A172 (cell line): ENCODE measurements at places on chromosomes 11 and 22. TPM values are rescaled to one million over a fixed set of nuclear protein-coding genes. Genes with fewer than 3 reads are reported as not detected.
A peak's percentile ranks its signal among the peaks of the same experiment; 100 is the strongest.

The CD3E gene
- total RNA-seq = not detected in 2 replicates

The GLB1L3 gene
- total RNA-seq = not detected in 2 replicates

The RBMXL2 gene
- total RNA-seq = not detected in 2 replicates

The PLEKHA7 gene
- total RNA-seq = 1.3 and 3.8 TPM in 2 replicates

The TRPC6 gene
- total RNA-seq = not detected in 2 replicates

DNA sequence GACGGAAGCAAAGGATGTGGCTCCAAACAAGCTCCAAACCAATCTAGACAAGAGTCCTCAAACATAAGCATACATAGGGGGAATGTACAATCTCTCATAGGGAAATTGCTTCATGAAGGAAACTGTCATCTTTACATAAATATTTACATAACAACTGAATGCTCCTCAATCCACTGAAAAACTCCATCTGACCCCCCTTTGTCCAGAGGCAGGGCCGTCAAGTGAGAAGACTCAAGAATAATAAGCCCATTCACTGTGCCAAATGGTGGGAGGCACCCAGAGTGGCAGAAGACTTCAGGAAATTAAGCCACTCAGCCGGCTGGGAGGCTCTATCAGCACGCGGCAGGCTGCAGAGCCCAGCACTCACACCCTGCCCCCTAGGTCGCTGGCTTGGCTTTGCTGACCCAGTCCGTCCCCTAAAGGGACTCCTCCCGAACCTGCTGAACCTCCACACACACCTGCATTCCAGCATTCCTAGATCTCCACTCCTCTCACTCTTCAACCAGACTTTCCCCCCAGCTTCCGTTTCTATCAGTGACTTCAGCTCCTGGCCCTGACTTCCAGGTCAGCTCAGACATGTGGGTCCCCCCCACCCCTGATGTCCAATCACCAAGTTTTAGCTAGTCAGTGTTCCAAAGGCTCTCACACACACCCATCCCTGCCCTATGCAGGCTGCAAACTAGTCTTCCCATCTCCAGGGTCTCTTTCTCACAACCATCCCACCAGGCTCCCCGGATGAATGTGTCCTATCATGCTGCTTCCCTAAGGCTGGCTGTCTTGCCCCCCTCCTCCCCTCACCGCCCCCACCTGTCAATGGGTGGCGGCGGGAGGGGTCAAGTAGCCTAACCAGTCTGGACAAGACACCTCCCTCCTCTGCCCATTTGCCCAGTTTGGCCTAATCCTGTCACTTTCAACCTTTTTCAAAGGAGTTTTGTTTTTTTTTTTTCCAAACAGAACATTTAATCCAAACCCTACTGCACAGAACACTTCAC, 11.3 kb downstream of the VPS37C start:
- DNase-seq = no peak

- DNase-seq = no peak
These were observed 169.8 kb downstream of the SPON1 start for GRCh38 chr11:14132312-14132711.

- no peak for DNase-seq
These were observed 21.5 kb upstream of the TXNRD2 start for GRCh38 chr22:19962909-19963806.

- DNase-seq = no peak
These were observed 354.8 kb downstream of the TENM4 start for GRCh38 chr11:79086056-79086455.

DNA sequence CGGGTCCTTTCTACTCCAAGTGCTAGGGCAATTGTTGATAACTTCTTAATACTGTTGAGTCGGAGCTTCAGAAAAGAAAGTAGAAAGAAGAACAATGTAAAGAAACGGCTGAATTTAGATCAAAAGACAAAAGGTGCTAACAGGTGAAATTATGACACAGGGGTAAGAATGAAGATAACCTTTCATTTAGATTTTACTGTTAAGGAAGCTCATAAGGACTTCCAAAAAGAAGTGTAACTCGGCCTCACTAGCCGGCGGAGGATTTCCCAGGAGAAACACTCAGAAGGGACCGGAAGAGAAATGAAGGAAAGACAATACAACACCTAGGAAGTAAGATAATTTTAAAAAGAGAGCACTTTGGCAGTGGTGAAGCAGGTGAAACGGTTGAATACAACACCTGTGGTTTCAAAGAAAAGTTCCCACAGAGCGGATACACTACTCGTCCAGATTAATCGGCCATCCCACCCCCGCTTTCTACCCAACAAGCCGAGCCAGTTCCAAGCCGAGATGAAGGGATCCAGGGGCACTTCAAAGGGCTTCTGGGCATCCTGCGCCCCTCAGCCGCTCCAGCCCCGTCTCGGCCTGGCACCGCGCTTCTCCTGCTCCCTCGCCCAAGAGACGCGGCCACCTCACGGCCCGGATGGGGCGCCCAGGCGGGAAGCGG, 737 bp downstream of the PPP2R1B start:
- no peak for DNase-seq

GRCh38 chr22:20494978-20495860, at the start of gene KLHL22:
KLHL22 (minus strand) TSS chr22:20495795; CDS start chr22:20489211, 6,584 bp downstream.
- no peak for DNase-seq

DNA sequence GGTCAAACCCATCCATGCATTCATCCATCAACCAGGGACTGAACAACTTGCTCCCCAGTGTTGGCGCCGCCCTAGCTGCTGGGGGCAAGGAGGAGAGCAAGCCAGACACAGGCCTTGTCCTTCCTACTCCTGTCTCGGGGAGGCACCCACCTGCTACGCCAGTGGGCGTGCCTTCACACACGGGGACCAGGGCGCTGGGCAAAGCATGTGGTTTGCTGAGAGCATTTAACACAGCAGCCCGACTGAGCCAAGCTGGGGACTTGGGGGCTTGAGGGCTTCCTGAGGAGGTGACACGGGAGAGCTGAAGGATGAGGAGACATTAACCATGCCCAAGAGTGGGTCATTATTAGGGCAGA, 30.6 kb downstream of the CACNA1I start:
- DNase-seq = no peak

DNA sequence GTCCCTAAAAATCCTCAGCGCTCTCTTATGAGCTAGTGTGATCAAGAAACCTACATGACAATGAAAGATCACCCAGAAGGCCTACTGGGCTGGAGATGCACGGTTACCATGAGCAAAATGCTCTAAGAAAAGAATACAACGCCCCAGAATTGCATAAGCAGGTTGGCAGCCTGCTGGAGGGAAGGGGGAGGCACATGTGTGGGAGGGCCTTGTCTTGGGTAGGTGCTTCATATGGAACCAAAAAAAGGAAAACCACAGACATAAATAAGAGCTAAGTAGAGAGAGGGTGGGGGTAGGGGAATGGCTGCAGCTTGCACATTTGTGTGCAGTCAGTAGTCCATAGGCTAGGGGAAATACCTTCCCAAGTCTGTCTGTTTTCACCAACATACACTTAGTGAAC, 2.8 kb downstream of the SIAE start:
- no peak for DNase-seq

DNA sequence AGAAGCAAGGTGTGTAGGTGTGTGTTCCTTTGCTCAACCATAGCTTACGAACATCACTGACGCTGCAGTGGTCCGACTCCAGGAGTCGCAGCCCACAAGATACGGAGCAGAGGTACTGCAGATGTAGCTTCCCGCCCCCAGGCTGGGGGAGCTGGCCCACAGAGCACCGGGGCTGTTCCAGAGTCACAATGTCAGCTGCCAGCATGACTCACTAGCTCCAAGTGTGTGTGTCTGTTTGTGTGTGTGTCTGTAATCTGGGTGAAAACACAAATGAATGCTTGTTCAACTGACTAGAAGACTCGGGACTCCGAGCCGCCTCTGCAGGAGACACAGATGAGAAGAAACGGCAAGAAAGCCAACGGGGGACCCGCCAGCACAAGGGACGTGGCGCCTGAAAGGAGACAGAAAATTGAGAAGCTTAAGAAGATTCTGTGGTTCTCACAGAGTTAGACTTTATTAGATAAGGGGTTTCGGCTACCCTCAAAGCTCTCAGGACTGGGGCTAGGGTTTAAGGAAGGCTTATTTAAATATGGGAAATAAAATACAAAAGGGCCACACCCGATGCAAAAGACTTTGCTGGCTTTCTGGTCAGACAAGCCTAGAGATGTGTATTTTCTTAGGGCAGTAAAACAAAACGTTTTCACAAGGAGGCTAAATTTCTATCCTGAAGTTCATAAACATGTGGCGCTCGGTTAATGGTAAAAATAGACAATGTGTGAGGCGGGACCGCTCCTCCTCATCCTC, 10.7 kb downstream of the VSIG10L2 start:
- DNase-seq = no peak

DNA sequence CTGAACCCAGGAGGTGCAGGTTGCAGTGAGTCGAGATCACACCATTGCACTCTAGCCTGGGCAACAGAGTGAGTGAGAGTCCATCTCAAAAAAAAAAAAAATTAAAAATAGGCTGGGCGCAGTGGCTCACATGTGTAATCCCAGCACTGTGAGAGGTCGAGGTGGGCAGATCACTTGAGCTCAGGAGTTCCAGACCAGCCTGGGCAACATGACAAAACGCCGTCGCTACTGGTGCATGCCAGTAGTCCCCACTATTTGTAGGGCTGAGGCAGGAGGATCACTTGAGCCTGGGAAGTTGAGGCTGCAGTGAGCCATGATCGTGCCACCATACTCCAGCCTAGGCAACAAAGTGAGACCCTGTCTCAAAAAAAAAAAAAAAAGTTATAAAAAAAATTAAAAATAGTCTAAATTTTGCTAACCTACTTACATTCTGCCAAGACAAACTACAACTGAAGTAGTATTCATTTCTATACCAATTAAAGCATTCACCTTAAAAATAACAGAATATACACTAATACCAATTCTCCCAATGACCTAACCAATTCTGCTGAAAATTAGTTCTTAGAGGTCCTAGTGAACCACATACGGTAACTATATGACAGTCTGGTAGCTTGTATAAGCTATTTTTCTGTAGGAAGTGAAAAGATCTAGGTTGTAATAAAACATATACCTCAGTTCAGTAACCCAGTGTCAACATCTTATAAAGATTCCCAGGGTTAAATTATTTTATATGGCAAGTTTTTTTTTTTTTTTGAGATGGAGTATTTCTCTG, 7.1 kb downstream of the DDX6 start:
- no peak for DNase-seq

- no peak for DNase-seq
These were observed 38.3 kb downstream of the BIRC2 start for GRCh38 chr11:102385085-102386007.

GRCh38 chr22:20652130-20652529, 121.8 kb upstream of the SERPIND1 start:
- DNase-seq = no peak

DNA sequence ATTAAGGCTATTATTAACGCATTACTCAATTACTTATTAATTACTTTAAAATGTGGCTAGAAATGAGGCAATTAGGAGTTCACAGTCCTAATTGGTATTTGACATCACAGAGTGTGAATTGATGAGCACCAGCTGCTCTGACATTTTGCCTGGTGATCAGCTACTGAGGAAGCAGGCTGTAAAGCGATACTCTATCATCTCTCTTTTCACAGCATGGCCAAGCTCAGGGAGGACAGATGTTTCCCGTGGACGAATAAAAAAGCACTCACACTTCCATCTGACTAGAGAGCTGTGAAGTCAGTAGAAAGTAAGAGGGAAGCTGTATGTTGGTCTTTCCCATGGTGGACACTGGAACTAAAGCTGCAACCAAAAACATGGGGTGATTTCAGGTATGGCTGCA, 29.1 kb upstream of the SYT9 start:
- DNase-seq = no peak

DNA sequence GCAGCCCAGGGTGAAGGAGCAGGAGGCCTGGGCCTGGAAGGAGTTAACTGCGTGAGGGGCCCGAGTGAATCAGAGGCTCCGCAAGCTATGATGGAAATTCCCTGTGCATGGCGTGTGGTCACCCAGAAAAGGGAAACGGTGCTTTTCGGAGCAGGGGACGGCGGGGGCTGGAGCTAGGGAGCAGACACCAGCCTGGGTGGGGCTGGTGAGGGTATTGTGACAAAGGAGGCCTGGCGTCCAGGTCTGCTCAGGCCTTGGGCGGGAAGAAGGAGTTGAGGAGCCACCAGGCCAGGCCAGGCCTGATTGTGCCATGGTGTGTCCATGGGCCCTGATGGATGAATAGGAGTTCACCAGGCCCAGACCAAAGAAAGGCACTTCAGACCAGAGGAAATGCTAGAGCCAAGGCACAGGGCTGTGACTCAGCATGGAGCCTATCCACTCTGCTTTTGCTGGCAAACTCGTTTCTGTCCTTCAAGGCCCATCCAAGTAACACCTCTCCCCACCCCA, 12.8 kb upstream of the SPI1 start:
- no peak for DNase-seq

DNA sequence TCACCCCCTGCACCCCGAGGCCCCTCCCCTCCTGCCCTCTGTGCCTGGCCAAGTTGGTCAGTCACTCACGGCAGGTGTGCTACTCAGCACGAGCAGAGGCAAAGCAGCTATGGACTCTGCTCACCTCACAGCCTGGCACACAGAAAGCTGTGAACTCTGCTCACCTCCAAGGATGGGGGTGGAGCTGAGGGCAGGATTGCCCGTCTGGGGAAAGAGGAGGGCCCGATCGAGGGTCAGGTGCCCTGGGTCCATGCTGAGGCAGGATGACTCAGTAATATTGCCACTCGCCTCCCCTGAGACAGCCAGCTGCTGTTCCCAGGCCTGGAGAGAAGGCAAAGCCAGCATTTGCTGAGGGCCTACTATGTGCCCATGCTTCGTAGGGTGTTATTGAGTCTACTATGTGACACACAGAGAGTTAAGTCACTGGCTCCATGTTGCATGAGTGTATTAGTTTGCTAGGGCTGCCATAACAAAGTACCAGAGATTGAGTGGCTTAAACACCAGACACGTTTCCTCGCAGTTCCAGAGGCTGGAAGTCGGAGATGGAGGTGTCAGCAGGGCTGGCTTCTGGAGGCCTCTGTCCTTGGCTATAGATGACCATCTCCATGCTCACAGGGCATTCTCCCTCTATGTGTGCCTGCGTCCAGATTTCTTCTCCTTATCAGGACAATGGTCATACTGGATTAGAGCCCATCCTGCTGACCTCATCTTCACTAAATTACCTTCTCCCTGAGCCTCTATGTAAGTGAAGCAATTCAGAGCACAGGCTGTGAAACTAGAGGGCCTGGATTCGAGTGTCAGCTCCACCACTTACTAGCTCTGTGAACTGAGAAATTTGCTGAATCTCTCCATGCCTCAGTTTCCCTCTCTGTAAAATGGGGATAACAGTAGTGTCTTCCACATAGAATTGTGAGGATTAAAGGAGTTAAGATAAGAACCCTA, 13.2 kb upstream of the TSKU start:
- DNase-seq = peak; percentile 80

GRCh38 chr11:12434325-12434654, 56.9 kb downstream of the PARVA start:
- DNase-seq = no peak
